ENCODE measurements at places on chromosomes 2 and 18. TPM values are rescaled to one million over a fixed set of nuclear protein-coding genes. Genes with fewer than 3 reads are reported as not detected.

Gene TEX44
- total RNA-seq: not detected

Gene GKN1
- total RNA-seq: not detected

Gene NPAS2
- total RNA-seq: 5.8 TPM

Gene TUBB8B
- not detected for total RNA-seq
